ENCODE measurements at places on chromosomes 3 and 15.

DNA sequence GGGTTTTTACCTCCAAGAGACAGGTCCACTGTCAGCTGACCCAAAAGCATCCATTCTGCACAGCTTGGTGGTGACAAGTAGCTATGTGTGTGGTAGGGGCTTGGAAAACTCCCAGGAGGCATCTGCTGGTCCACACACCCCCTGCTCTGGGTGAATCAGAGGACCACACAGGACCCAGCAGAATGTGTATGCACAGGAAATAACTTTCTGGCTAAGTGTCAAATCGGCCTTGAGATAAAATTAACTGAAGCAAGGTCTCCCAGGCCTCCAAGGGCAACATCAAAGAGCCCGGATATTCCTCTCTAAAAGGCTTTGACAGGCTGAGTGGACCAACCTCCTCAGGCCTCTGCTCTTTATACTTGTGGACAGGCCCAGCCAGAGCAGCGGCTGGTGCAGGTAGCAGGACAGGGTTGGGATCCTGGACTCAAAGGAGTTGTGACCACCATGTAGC, 66.5 kb downstream of the CTNNB1 start:
- DNase-seq = no peak

GRCh38 chr3:3689601-3690375, 109.4 kb upstream of the LRRN1 start:
- DNase-seq = no peak

- DNase-seq = no peak
These were observed 84.1 kb downstream of the SNRK start for GRCh38 chr3:43370293-43370980.

GRCh38 chr3:186099178-186099577, 9.7 kb downstream of the ETV5 start:
- DNase-seq = no peak

GRCh38 chr3:40387895-40388254, 891 bp downstream of the ENTPD3 start:
- DNase-seq = no peak

All from common myeloid progenitor, CD34-positive (primary cell).